Anterior cingulate cortex (tissue), 58 donors: ENCODE measurements at places on chromosomes 5 and 9.

GRCh38 chr9:21481470-21482056 lies 550 bp downstream of the IFNE start:
- no peak for DNase-seq

DNA sequence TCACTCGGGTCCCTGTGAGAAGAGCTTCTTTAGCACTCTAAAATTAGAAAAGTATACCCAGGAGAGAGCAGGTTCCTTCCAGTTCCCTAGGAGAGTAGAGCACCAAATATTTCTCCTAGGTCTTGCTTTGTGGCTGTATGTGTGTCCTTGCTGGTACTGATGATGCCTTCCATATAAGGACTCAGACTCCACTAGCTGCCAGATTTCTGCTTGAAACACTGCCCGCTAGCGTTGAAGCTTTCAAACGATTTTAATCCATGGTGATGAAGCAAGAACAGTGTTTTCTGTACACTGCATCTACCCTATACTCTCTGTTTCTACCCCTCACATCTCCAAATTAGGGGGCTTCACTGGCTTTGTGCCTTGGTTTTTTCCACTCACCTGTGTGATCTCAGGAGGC lies 2.4 kb upstream of the SMC2 start:
- no peak for DNase-seq

GRCh38 chr9:120394058-120394669 lies 185.8 kb downstream of the CDK5RAP2 start:
- no peak for DNase-seq

DNA sequence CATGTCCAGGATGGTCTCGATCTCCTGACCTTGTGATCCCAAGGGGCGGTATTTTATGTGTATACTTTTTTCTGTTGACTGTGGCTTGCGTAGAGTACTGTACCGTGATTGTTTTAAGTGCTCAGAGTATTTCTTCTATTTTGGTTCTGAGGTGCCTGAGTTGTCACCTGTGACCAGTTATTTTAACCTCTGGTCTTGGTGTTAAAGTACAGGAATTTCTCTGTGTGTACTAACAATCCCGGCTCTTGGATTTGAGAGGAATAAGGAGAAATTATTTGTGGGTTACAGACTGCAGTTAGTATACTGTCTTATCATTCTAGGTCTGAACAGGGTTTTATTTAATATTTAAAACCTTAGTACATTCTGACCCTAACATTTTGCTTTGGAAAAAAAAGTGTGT lies 2.0 kb downstream of the ANKHD1 start:
- DNase-seq, result no peak
